Ureter (tissue), 1 donor: ENCODE measurements at places on chromosomes 2 and 18. TPM values are rescaled to one million over a fixed set of nuclear protein-coding genes. Genes with fewer than 3 reads are reported as not detected.

IL36RN gene
- total RNA-seq = not detected

GRCh38 chr2:96359310-96359709 is 23.7 kb downstream of the NCAPH start:
- no peak for DNase-seq

- no peak for DNase-seq
Measured at GRCh38 chr2:27823569-27823968, 52.0 kb downstream of the MRPL33 start.

- DNase-seq = no peak
Measured at GRCh38 chr18:34097312-34097711, 127.4 kb downstream of the NOL4 start.
